ENCODE measurements at places on chromosomes 7 and 10.

GRCh38 chr7:97771576-97771975 is 39.7 kb downstream of the TAC1 start:
- DNase-seq, result no peak

DNA sequence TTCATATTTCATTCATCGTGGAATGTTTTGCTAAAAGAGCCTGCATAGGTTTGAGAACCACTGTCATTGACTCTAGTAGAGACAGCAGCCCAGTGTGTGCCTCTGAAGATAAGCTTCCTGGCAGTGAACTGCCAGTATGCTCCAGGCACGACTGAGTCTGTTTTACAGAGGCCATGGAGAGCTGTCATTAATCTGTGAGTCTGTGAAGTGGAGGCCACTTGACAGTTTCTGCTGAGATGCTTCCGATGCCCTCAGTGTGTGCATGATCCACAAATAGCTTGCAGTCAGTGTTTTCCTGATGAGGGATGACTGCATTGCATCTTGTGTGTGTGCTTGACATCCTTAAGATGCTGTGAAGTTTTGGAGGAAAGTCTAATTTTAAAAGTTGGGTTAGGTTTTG is 162.2 kb downstream of the PFKFB3 start:
- no peak for DNase-seq

DNA sequence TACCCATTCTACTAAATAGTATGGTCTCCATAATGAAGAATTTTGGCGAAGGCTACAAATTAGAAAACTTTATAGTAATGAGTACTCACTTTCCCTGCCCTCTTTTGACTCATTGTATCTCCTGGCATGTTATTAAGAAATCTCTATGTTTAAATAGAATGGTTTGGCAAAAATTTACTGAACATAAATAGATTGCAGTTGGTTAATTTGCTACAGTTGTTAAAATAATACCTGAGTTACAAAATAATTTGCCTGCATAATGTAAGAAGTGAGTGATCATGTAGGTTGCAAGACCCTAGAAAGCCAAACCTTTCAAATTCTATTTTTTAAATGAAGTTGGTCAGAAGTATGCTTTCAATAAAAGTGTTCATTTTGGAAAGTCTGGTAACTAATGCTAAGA is 176.8 kb upstream of the AHR start:
- DNase-seq, result no peak

- DNase-seq, result no peak
These were observed 107.8 kb downstream of the GALNT17 start for GRCh38 chr7:71239586-71240268.

DNA sequence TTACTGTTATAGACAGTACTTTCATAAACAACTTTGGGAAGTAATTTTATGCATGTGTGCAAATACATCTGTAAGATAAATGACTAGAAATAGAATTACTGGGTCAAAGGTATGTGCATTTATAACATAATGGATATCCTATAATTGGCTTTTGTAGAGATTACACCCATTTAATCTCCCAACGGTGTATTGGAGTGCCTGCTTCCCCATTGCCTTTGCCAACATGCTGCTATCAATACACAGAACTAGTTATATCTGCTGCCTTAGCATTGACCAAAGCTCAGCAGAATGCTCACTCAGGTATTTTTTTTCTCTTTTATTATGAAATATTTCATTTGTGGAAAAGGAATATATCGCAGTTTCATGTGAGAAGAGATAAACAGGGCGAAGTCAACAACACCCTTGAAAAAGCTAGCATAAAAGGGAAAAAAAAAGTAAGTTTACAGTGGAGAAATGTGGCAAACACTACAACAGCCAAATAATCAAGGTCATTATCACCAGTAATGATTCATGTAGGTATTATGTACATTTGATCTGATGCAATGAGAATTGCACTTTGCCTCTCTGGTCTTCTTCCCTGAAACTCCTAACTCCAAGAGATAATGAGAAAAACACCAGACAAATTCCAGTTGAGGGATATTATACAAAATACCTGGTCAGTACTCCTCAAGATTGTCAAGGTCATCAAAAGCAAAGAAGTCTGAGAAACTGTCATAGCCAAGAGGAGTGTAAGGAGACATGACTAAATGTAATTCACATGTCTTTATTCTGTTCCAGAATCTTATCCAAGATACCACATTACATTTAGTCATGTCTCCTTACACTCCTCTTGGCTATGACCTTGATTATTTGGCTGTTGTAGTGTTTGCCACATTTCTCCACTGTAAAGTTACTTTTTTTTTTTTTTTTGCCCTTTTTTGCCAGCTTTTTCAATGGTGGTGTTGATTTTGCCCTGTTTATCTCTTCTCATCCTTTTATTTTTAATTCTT is 36.8 kb downstream of the MARCHF5 start:
- no peak for DNase-seq

DNA sequence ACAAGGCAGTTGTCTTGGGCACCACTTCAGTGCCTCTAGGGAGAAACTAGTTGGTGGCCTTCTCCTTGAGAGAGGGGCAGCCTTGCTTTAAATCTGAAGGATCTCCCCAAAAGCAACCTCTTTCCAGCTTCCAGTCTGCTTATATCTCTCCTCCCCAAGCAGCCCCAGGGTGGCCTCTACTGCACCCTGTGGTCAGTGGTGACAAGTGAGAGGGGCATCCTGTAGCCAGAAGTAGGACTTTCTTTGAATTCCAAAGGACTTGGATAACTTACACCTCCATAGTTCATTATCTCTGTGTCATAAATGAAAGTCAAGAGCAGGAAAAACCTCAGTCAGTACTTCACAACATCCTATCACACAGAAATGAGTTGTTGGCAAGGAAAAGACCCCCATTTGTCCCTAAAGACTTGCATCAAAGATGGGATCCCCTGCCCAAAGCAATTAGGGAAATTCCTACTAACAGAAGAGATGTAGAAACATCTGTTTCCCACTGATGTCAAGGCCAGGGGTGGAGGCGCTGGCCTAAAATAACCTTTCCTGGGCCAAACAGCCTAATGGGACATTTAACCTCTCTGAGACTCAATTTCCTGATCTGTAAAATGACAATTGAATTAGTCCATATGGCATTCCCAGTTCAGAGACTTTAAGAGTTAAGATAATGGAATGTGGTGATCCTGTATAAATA is 44.0 kb upstream of the ANKRD1 start:
- no peak for DNase-seq

GRCh38 chr7:141272417-141272816 is 198.6 kb downstream of the TMEM178B start:
- DNase-seq, result no peak
